Mucosa of descending colon (tissue), 3 donors: ENCODE measurements at places on chromosomes 6 and 20. TPM values are rescaled to one million over a fixed set of nuclear protein-coding genes. Genes with fewer than 3 reads are reported as not detected.

GRCh38 chr6:73579389-73579788 is 58.6 kb upstream of the EEF1A1 start:
- no peak for DNase-seq

FOXA2 gene
- 6.2 TPM for total RNA-seq

DNA sequence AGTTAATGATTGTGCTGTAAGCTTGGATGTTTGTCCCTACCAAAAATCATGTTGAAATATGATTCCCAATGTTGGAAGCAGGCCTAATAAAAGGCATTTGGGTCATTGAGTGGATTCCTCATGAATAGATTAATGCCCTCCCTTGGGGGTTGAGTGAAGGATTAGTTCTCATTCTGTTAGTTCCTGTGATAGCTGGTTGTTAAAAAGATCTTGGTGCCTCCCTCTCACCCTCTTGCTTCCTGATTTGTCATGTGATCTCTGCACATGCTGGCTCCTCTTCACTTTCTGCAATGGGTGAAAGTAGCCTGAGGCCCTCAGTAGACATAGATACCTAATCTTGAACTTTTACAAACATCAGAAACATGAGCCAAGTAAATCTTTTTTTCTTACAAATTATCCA is 115.6 kb upstream of the HCRTR2 start:
- no peak for DNase-seq

DNA sequence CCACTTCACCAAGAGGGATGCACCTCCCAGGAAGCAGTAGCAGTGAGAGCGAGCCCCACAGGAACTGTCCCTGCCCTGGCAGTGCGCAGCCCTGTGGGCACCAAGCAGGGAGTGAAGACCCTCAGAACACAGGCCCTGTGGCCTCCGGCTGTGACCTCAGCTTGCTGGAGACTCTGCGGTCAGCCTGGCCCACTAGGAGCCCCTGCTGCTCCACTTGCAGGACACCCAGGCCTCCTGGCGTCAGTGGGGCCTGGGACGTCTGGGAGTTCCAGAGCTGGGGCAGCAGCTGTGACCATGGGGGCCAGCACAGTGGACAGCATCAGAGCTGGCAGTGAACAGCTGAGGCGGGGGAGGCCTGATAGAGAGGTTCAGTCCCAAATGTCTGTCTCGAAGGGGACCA is 28.3 kb downstream of the PXDC1 start:
- DNase-seq = no peak

- no peak for DNase-seq
These were observed 21.8 kb upstream of the AHI1 start for GRCh38 chr6:135519348-135519747.

- DNase-seq = no peak
These were observed 836.5 kb upstream of the MAN1A1 start for GRCh38 chr6:120186080-120186479.

ID4 gene
- total RNA-seq = 7.4 TPM

IL17F gene
- not detected for total RNA-seq

DNA sequence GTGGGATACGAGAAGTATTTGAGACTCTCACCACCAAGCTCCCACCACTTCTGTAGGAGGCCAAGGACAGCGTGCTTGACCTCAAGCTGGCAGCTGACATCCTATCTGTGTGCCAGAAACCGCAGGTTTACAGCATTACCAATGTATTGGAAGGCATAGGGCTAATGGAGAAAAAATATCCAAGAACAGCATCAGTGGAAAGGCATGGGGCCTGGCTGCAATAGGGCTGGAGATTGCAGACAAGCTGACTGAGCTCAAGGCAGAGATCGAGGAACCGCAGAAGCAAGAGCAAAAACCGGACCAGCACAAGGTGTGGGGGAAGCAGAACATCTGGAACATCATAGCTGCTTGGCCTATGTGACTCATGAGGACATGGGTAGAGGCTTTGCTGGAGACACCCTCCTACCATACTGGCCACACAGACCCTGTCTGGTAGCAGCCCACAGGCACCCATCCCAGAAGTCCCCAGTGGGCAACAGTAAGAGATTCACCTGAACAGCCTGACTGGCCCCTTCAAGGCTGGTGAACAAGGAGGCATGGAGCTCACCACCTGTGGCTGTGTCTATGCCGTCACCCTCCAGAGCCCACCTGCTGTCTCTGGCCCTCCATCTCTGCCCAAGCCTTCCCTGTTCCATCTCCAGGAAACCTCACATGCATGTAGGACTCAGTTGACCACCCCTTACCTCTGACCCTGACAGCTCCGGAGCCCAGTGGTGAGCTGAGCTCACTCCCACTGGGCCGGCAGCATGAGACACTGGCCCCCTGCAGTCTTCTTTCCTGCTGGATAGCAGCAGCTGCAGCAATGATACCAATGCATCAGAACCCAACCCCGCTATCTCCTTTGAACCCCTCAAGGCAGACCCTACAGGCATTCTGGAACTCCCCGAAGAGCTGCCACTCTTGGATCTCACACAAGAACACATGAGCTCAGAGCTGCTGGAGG is 171.1 kb downstream of the KIF6 start:
- no peak for DNase-seq

DNA sequence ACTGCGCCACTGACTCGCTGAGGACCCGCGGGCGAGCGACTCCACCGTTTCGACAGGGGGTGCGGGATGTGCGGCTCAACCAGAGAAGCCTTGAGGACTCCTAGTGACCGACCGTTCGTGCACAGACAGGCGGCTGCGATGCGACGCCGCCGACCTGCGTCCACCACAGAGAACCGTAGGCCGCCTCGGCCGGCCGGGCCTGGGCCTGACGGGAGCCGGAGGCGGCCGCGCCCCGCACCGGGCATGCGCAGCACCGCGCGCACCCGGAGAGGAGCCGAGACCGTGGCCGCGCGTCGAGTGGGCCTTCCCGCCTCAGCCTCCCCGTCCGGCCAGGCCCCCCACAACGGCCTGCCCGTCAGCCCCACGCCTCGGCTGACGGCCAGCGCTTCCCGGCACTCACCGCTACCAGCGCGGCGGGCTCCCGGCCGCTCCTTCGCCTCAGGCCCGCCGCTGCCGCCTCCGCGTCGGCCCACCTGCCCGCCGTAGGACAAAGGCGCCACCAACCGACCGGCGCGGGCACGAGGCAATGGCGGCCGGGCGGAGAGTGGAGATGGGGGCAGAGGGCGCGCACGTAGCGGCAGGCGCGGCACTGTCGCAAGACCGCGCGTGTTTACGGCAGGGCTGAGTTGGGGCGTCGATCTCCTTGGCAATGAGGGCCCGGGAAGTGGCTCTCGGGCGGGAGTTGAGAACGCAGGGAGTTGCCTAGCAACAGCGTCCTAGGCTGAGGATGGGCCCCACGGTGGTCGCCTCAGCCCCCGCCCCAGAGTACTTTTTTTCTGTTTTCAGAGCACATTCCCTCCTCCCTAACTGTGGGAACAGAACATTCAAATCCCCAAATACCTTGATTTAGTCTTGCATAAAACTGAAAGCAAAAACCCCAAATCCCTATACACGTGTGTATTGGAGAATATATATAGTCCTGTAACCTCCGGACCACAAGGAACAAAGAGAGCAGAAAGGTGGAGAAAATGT is at the start of gene NCOA5:
TSS of gene NCOA5 (minus strand) at position 546 of the 972 bp plus-strand sequence. CDS start 10,538 bp downstream, outside the sequence.
- peak; percentile 96 for DNase-seq

DNA sequence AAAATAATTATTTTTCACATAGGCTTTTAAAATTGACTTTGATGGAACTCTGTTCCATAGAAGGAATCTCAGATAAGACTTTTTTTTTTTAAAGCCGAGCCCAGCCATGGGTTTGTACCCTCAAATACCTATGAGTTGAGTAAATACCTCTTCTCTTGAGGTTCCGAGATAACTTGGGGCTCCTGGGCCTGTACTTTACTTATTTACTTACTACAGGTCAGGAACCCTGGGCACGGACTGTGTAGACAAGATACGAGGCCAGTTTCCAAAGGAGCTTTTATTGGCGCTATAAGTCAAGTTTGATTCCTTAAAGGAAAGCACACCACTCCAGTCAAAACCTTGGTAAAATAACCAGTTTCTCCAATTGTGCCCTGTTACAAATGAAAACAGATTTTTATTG is 7.5 kb downstream of the AFG1L start:
- no peak for DNase-seq

TNFRSF21 gene
- total RNA-seq = 54.8 TPM

ARMC12 gene
- total RNA-seq = 0.44 TPM

BTN2A1 gene
- total RNA-seq = 26.1 TPM

GRCh38 chr20:50982363-50982762 is 23.7 kb downstream of the MOCS3 start:
- peak; percentile 78 for DNase-seq

GRCh38 chr6:165848086-165848426 is 185.0 kb upstream of the PDE10A start:
- DNase-seq = no peak

GRCh38 chr6:1601158-1602048 is 8.3 kb upstream of the FOXC1 start:
- DNase-seq = no peak

RCAN2 gene
- 5.1 TPM for total RNA-seq

- no peak for DNase-seq
These were observed 185.3 kb downstream of the PKHD1 start for GRCh38 chr6:51901766-51902764.

GRCh38 chr6:45895569-45895968 is 120.1 kb downstream of the CLIC5 start:
- DNase-seq = no peak

BEND6 gene
- 0.17 TPM for total RNA-seq

GRCh38 chr6:2630359-2630758 is 120.4 kb downstream of the MYLK4 start:
- no peak for DNase-seq

GRCh38 chr6:93524671-93525451 is 105.5 kb upstream of the EPHA7 start:
- DNase-seq = no peak

DNA sequence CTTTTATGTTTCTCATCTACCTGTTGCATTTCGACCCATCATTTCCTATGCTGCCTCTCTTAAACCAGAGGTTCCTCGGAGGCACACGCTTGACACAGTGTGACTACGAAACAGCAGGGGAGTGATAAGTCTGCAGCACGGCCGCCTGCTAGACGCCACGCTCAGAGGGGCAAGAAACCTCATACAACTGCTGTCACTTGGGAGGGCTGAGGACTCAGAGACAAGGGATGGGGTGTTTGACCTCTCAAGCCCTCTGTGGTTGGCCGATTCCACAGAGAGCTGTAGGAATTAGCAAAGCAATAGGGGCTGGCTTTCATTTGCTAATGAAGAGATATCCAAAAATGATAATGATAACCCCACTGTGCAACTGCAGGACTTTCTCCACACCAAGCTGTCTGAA is 372.5 kb downstream of the ZFAND3 start:
- no peak for DNase-seq

PLCB1 gene
- 50.7 TPM for total RNA-seq

KHDC1 gene
- total RNA-seq = 0.84 TPM

DNA sequence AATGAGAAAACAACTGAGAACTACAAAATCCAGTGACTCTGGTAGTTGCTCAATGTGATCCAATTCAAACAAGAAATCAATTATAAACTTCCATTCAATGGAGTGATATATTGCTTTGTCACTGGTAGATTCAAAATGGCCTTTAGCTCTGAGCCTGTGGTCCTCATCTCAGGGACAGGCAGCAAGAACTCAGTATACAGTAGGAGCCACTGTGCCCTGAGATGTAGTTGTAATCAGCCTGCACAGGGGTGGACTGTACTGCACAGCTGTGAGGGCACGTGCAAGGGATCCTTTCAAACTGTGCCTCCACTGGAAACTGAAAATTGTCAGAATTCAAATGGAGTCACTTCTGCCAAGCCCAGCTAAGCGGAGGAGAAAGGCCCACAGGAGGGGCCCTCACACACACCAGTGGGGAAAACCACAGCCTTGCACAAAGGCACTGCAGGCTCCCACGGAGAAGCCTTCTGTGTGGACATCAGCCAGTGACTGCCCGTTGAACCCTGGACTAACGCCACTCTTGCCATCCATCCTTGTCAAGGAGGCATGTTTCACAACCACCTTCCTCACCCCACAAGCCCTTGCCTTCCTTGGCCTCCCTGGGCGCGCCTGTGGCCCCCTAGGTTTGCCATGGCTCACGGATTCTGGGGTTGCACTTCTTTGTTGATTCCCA is 186.7 kb downstream of the SMOC2 start:
- DNase-seq = no peak

GRCh38 chr6:72081871-72082270 is 195.5 kb downstream of the RIMS1 start:
- no peak for DNase-seq

DNA sequence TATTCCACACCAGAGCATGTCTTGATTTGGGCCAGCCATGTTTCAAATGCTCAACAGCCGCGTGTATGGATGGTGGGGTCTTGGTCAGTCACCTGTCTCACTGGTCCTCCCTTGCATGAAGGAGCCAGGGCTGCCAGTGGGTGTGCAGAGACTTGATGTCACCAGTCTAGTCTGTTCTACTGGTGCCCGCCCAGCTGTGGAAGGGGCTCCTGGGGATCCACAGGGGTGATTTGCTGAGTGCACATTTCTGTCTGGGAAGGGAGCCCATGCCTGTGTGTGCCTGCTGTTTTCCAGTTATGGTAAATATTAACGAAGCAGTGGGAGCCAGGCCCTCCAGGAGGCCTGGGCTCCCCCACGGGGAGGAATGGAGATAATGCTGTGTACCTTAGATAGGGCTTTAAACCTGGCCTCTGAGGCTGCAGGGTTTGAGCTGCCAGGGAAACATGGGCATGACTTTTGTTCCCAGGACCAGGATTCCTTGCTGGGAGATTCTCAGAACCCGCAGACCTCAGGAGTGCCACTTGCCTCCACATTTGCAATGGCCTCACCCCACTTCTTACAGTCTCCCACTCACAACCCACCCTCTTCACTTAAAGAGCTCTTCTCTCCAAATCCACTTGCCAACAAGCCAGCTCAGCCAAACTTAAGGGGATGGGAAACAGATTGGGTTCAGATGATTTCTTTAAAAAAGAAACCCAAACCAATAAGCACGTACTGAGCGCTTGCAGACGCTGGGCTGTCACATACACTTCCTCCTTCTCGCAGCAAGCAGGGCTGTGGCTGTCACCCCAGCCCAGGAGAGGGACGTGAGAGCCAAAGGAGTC is 54.1 kb downstream of the VEGFA start:
- no peak for DNase-seq

SLC17A2 gene
- total RNA-seq = not detected

RIPPLY2 gene
- total RNA-seq = not detected

SIGLEC1 gene
- total RNA-seq = 3.3 TPM

DNA sequence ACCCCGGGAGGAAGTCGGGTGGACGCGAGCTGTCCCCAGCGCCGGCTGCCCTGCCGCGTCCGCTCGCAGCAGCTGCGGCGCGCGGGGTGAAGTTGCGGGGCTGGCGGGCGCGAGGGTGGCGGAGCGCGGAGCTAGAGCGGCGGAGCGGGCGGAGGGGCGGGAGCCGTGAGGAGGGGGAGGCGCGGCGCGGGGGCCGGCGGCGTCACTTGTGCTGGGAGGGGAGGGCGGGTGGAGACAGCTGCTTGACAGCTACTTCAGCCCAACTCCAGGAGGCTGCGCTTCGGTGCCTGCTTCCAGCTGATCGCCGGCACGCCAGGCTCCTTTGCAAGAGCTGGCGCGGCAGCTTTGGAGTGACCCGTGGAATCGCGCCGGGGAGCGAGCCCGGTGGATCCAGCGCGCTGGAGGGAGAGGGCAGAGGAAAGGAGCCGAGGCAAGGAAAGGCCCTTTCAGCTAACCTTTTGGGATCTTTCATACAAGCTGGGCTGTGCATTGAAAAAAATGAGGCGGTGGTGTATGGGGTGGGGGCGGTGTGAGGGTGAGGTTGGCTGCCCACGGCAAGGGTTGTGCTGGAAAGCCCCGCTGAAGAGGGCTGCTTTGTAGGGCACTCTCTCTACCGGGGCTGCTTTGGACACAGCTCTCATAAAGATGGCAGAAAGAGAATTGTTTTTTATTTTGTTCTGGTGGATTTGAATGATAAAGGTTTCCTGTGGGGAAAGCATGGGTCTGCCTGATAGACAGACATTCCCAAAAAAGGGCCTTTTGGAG is 24.6 kb downstream of the RIPOR2 start:
- DNase-seq = peak; percentile 44

MEA1 gene
- total RNA-seq = 47.4 TPM

PRR18 gene
- total RNA-seq = not detected
